Endothelial cell of umbilical vein (primary cell): ENCODE measurements at places on chromosomes 6 and 20. TPM values are rescaled to one million over a fixed set of nuclear protein-coding genes. Genes with fewer than 3 reads are reported as not detected.
A peak's percentile ranks its signal among the peaks of the same experiment; 100 is the strongest.

DNA sequence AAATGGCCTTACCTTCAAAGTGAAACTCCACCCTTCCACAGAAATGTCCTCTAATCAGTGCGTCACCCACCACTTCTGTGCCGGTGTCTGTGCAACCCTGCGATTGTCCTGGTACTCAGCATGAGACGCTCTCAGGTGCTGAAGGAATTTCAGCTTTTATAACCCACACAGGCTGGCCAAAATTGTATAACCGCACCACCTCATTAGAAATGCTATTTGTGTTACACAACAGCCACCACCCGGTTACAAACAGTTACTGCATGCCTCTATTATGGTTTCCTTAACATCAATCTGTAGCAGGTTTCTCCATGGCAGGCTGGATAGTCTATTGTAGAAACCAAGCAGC, 51.5 kb downstream of the SLC23A2 start:
- DNase-seq: peak; percentile 46

DNA sequence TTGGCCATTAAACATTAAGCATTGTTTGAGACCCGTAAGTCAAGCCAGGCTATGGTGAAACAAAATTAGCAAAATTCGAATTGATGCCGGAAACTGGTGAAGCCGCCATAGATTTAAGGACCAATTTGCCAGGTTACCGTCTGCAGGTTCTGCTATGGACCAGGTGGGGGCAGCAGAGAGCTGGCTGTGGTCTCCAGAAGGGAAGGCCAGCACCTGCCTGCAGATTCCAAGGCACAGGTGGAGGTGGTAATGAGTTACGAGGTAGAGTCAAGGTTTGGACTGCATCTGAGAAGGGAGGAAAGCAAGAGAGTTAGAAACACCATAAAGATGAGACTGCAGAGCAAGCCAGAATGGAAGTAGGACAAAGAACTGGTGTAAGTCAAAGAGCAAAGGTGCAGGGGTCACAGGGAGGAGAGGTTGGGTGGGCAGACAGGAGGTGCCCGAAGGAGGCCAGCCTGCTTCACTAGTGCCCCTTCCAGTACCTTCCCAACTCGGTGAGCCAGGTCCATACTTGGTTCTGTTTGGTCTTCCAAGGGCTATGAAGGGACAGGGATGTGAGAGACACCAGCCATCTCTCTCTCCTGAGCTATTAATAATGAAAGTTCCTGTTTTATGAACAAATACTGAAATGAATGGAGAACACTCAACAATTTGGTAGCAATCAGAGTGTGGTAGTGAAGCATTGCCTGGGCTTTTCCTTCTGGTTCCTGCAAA, 131.6 kb upstream of the ESR1 start:
- peak; percentile 46 for DNase-seq

Gene RIN2
- total RNA-seq: 98.5 and 119 TPM in 2 replicates

Gene SLC17A3
- total RNA-seq: not detected in 2 replicates
